ENCODE measurements at places on chromosomes 2 and 18.
A peak's percentile ranks its signal among the peaks of the same experiment; 100 is the strongest.

GRCh38 chr18:7940971-7941370 is 373.9 kb downstream of the PTPRM start:
- no peak for DNase-seq

GRCh38 chr2:84029903-84030575 is 429.0 kb downstream of the SUCLG1 start:
- no peak for DNase-seq

DNA sequence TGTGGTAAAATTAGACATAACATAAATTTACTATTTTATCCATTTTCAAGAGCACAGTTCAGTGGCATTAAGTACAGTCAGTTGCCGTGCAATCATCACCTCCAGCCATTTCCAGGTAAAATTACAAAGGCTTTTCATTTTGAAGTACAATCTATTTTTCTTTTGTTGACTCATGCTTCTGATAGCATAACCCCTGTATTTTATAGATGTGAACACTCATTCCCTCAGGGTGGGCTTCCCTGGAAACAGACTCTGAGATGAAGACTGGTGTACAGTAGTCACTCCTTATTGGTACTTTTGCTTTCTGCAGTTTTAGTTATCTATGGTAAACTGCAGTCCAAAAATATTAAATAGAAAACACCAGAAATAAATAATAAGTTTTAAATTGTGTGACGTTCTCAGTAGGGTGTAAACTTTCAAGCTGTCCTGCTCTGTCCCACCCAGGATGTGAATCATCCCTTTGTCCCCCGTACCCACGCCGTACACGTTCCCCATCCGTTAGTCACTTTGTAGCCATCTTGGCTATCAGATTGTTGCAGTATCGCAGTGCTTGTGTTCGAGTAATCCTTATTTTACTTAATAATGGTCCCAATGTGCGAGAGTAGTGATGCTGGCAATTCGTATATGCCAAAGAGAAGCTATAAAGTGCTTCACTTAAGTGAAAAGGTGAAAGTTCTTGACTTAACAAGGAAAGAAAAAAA is 41.1 kb upstream of the NAB1 start:
- no peak for DNase-seq

- DNase-seq, result no peak
Observed at GRCh38 chr2:43737855-43738254, 36.0 kb upstream of the DYNC2LI1 start.

DNA sequence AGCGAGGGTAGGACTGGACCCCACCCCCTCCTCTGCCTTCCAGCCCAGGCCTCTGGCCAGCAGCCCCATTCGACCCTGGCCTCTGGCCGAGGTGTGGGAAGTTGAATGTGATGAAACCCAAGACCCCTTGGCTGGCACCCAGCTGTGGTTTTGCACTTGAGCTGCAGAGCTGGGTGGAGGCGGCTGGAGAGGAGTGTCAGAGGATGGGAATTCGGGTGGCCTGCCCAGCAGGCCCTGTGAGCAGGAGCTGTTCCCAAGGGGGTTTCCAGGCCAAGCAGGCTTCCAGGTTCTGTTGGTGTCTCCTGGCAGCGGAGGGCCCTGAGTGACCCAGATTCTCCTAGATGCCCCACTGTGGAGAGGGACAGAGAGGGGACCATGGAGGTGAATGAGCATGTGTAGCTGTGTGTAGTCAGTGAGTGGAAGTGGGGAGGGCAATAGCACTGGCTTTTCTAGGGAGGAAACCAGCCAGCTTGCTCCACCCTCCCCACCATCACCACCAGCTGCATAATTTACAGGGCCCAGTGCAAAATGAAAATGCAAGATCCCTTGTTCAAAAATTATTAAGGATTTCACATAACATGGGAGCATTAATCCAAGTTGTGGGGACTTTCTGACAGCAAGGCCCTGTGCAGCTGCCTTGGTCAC is 172.2 kb upstream of the HAAO start:
- DNase-seq, result no peak

GRCh38 chr2:20382965-20383810 is 32.5 kb upstream of the PUM2 start:
- DNase-seq, result peak; percentile 30

GRCh38 chr2:109636317-109636716 is 22.2 kb downstream of the SOWAHC start:
- no peak for DNase-seq

- DNase-seq, result no peak
Observed at GRCh38 chr2:118310681-118311429, 222.6 kb downstream of the INSIG2 start.

- no peak for DNase-seq
Observed at GRCh38 chr18:75809926-75810255, 382.4 kb upstream of the SMIM21 start.

DNA sequence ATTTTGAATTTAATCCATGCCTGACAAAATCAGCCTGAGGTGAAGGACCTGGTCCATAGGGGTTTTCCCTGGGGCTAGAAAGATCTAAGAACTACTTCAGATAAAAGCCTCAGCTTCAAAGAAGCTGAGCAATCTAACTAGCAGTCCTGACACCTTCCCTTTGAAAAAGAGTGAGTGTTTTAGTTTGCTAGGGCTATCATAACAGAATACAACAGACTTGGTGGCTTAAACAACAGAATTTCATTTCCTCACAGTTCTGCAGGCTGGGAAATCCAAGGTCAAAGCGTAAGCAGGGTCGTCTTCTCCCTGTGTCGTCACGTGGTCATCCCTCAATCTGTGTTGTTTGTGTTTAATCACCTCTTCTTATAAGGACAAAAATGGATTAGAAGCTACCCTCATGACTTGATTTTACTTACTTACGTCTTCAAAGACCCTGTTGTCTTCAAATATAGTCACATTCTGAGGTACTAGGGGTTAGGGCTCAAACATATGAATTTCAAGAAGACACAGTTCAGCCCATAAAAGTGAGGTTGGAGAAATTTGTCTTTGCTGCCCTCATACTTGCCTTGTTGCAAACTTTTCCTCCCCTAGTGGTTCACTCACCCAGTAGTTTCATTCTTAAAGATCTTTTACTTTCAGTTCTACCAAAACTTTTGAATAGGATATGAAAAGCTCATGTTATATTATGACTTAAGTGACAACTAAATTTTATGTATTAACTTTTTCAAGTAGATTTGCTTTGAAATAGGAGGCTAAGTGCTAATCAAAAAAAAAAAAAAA is 673.8 kb downstream of the ARHGAP15 start:
- no peak for DNase-seq

DNA sequence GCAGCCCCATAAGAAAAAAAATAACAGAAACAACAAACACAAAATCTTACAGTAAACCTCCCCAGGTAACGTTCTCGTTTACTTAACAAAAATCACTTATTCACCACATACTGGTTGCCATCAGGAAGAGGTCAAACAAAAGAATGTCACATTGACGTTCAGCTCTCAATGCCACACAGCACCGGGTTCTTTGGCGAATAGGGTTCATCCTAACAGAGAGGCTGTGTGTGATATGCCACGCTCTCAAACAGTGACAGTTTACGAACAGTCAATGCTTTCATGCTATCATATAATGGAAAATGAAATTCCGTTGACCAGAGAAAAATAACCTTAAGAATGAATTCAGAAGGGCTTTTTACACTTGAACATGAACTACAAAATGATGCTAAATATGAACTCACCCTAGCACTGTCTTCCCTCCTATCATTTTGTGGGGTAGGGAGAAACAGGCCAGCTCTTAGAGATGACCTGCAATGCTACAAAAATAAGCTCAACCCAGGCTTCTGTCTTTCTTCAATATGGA is 2.0 kb downstream of the TMEM163 start:
- DNase-seq, result no peak

DNA sequence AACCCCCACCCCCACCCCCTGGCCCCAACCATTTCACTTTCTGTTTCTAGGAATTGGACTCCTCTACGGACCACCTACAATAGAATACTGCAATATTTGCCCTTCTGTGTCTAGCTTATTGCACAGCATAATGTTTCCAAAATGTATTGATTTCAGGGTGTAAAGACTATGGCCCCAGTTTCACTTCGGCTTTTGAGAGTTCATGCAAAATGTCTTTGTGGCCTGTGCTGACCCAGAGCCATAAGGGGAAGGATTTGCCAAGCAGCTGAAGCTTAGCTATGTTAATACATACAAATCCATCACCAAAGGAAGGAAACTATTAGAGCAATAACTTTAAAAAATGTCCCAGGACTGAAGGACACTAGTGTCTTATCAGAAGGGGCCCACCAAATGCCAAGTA is 11.2 kb upstream of the ATP9B start:
- no peak for DNase-seq

DNA sequence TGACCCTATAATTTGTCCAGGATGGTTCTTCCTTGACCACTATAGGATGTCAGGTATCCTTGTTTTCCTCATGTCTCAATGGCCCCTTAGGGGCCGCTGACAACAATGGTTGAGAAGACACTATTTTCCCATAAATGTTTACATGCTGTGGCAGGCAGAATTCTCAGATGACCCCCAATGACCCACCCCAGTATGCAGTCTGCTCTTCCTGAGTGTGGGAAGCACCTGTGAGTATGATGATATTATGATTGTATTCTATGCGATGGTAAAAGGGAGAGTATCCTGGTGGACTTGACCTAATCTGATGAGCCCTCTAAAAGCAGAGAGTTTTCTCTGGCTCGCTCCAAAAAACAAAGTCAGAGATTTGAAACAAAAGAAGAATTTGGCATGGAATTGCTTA is 123.1 kb upstream of the DLX2 start:
- no peak for DNase-seq

All from CD4-positive, alpha-beta memory T cell (primary cell).